ENCODE measurements at places on chromosomes 5 and 9. TPM values are rescaled to one million over a fixed set of nuclear protein-coding genes. Genes with fewer than 3 reads are reported as not detected.

The ENTPD2 gene
- 0.92 TPM for total RNA-seq

The ARL14EPL gene
- total RNA-seq, result not detected

DNA sequence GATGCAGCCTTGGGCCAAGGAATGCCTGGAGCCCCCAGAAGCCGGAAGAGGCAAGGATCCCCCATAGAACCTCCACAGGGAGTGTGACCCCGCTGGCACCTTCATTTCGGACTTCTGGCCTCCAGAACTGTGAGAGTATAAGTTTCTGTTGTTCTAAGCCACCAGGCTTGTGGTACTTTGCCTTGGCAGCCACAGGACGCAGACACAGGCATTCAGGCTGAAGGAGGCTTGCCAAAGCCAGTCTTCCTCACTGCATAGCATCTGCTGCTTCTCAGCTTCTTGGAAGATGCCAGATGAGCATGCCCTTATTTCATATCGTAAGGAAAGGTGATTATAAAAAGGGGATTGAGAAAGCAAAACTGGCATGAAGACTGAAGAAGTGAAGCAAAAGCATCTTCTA lies 61.1 kb upstream of the TAS2R1 start:
- no peak for DNase-seq

DNA sequence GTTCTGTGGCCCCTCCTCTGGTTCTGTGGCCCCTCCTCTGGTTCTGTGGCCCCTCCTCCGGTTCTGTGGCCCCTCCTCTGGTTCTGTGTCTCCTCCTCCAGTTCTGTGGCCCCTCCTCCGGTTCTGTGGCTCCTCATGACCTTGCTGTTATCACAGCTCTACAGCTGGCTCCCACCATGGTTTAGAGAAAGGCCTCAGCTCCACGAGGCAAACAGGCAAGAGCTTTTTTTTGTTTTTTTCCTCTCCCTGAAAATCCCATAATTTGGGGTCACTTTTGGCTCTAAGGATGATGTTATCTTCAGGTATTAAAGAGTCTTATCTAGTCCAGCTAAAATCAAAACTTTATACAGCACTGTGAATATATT lies 31.8 kb downstream of the C5orf15 start:
- DNase-seq, result no peak

DNA sequence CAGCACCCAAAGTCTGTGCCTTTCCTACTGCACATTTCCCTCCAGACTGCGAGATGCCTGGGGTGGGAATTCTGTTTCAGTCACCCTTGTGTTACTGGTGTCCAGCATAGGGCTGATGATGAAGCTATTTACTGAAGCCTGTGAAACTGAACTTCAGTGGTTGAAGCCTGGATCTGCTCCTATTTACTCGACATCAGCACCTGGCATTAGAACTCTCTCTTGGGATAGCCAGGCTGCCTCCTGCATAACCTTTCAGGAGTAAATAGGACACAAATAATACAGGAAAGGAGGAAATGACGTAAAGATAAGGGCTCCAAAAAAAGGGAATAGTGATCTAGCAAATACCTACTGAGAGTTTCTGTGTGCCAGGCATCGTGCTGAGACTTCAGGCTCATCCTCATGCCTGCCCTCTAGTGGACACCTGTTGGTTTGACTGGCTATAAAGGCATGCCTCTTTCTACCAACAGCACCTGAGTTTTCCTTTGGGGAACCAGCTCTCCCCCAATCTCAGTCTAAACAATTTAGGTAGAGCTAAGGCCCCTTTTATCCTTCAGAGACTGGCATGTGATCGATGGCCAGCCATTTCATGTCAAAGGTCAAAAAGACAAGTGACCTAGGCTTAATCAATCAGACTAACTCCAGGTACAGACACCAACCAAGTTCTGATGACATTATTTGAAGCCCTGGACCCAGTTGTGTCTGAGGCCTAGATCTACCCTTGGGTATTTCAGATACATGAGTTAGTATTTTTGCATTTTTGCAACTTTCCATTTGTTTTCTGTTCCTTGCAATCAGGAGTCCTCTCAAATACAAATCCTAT lies 192.1 kb upstream of the TRIM32 start:
- no peak for DNase-seq
